ENCODE measurements at places on chromosomes 12 and 14.

GRCh38 chr14:30108975-30109700 lies 181.5 kb upstream of the PRKD1 start:
- no peak for DNase-seq

DNA sequence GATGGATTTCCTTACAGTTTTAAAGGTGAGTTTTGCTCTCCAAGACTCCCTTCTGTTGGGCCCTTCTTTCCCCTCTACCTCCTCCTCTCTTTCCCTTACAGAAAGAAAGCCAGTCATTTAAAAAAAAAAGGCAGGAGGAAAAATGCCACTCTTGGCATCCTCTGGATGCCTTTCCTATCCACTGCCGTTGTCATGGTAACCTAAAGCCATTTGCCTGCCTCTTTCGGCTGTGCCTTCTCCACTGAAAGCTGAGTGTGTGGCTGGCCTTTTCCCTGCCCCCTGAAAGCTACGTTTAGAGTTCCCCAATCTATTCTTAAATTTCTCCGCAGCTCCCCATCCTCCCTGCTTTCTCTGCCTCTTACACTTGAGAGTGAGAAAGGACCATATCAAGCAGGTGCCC lies 67.1 kb downstream of the TUNAR start:
- no peak for DNase-seq

GRCh38 chr14:30958555-30959407 lies 66.7 kb upstream of the AP4S1 start:
- DNase-seq, result no peak

- DNase-seq, result no peak
Observed at GRCh38 chr12:1517734-1518525, 76.5 kb downstream of the FBXL14 start.

GRCh38 chr12:49031573-49032161 lies 13.1 kb upstream of the PRKAG1 start:
- DNase-seq, result no peak

GRCh38 chr14:51654533-51654845 lies 2.8 kb downstream of the FRMD6 start:
- no peak for DNase-seq

DNA sequence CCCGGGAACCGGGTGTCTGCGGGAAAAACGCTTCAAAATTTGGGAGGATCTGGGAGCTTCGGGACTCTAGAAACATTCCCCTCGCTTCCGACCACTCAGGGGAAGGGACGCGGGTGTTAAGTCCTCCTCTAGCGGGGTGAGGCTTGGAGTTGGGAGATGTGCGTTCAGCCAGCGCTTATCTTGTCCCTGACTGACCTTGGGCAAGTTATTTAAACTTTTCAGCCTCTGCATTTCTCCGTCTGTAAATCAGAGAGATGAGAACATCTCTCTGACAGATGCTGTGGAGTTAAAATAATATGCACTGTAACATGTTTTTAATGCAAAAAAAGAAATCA lies 76.9 kb upstream of the ANO4 start:
- no peak for DNase-seq

GRCh38 chr12:47705229-47705565 lies 633 bp downstream of the RPAP3 start:
- DNase-seq, result no peak

GRCh38 chr12:27177706-27178105 lies 66.4 kb upstream of the STK38L start:
- DNase-seq, result no peak

DNA sequence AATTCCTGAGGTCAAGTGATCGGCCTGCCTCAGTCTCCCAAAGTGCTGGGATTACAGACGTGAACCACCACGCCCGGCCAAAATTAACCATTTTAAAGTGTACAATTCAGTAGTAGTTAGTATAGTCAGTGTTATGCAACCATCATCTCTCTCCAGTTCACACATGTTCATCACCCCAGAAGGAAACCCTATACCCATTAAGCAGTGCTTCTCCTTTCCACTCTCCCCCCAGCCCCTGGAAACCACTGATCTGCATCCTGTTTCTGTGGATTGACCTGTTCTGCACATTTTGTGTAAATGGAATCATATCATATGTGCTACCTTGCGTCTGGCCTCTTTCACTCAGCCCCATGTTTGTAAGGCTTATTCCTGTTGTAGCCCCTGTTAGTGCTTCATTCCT lies 52.2 kb downstream of the PHETA1 start:
- DNase-seq, result no peak

- no peak for DNase-seq
Observed at GRCh38 chr14:26595926-26596542, 1.8 kb downstream of the NOVA1 start.

DNA sequence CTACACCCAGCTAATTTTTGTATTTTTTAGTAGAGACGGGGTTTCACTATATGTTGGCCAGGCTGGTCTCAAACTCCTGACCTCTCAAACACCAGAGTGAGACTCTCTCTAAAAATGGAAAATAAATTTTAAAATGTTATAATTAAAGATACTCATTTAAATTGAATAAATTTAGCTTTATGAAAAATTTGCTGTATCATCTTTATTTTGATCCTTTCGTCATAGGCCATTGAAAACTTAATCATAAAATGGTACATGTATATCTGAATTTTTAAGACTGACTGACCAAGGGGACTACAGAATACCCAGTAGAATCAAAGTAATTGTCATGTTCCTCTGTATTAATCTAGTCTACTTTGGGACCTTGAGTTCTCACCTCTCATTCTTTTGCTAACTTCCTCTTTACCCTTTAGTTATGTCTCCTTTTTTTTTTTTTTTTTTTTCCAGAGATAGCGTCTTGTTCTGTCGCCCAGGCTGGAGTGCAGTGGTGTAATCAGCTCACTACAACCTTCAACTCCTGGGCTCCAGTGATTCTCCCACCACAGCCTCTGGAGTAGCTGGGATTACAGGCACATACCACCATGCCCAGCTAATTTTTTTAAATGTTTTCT lies 9.5 kb downstream of the RAB5B start:
- DNase-seq, result no peak

- no peak for DNase-seq
Observed at GRCh38 chr12:109461846-109462756, 15.0 kb downstream of the KCTD10 start.

- DNase-seq, result peak; percentile 41
Observed at GRCh38 chr12:96047229-96048211, 12.1 kb upstream of the LTA4H start.

GRCh38 chr12:77256956-77257355 lies 191.6 kb upstream of the E2F7 start:
- no peak for DNase-seq

- no peak for DNase-seq
Observed at GRCh38 chr14:68619790-68620574, 172.9 kb downstream of the ZFP36L1 start.

Measured in activated CD4-positive, alpha-beta T cell treated with anti-CD3 and anti-CD28 coated beads, Interleukin-2, amount 10 ng/mL, durations not matched to agents 7 days and 5 days (primary cell).